ENCODE measurements at places on chromosomes 12 and 14. TPM values are rescaled to one million over a fixed set of nuclear protein-coding genes. Genes with fewer than 3 reads are reported as not detected.
A peak's percentile ranks its signal among the peaks of the same experiment; 100 is the strongest.

DNA sequence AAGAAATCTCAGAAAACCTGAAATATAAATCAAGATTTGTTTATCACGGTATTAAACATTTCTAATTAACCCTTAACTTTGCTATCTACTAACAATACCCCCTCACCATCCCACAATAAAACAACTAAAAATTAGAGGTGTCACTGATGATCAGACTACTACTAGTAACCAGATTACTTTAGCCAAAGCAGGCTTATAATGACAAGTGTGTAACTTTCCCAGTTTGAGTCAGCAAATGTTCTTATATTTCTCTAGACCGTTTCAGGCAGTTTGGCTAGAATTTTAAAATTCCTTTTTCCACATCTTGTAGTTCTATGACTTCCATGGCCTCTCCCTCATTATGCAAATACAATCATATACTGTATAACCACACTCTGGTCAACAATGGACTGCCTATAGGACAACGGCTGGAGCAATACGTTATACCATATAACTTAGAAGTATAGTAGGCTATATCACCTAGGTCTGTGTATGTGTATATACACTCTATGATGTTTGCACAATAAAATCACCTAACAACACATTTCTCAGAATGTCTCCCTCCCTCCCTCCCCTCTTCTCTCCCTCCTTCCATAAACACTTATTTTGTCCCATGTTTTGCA, 102.1 kb downstream of the DENND5B start:
- H3K27ac ChIP-seq = no peak overlapping the region
- no peaks in the 10 kb centered on the region for H3K36me3 ChIP-seq
- H3K27me3 ChIP-seq = peaks cover 9% of the 10 kb centered on the region
- DNase-seq = no peak
- H3K4me3 ChIP-seq = no peak overlapping the region
- no peaks in the 10 kb centered on the region for H3K4me1 ChIP-seq

GRCh38 chr14:65817011-65817410, 404.5 kb downstream of the FUT8 start:
- no peak overlapping the region for H3K27ac ChIP-seq
- no peaks in the 10 kb centered on the region for H3K27me3 ChIP-seq
- no peaks in the 10 kb centered on the region for H3K4me1 ChIP-seq
- H3K4me3 ChIP-seq = no peak overlapping the region

GRCh38 chr14:19974844-19975243, 547 bp upstream of the OR4K15 start:
- H3K4me1 ChIP-seq = no peaks in the 10 kb centered on the region
- peak; percentile 1 for DNase-seq

DNA sequence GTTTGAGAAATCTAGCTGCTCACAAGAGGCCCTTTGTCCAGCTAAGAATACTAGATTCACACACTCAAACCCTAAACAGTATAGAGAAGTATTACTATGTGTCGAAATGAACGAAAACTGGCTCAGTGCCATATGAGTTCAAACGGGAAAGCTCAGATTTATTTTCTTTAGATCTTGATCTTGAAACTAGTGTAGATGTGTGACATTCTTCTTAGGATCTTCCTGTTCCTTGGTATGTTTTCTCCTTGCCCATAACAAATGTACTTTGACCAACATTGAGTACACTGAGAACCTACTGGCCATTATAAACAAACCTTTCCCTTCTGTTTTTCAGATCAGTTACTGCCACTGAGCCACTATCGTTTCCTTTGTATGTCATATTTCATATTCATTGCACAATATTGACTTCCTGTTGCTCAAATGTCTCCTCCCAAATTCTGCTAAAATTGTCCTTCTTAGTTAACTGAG, 21.3 kb downstream of the MYBPC1 start:
- H3K27ac ChIP-seq = no peak overlapping the region
- H3K4me1 ChIP-seq = peaks cover 3% of the 10 kb centered on the region
- peaks cover 8% of the 10 kb centered on the region for H3K27me3 ChIP-seq
- no peak for DNase-seq

DNA sequence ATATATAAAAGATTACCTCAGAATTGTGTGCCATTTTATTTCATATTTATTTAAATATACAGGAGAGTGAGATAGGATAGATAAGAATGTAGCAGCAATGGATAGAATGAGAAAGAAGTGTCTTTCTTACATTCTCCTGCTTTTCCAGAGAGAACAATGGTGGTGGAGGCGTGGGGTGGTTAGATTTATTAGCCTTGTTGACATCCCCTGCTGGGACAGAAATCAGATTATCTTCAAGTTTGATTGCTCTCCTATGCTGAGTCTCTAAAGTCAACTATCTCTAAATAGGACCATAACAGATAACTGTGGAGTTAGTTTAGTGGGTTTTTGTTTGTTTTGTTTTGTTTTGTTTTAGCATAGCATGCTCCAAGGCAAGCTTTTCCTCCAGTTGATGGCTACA, 397.6 kb downstream of the LRFN5 start:
- H3K27ac ChIP-seq = no peak overlapping the region
- no peaks in the 10 kb centered on the region for H3K27me3 ChIP-seq
- no peaks in the 10 kb centered on the region for H3K36me3 ChIP-seq

DNA sequence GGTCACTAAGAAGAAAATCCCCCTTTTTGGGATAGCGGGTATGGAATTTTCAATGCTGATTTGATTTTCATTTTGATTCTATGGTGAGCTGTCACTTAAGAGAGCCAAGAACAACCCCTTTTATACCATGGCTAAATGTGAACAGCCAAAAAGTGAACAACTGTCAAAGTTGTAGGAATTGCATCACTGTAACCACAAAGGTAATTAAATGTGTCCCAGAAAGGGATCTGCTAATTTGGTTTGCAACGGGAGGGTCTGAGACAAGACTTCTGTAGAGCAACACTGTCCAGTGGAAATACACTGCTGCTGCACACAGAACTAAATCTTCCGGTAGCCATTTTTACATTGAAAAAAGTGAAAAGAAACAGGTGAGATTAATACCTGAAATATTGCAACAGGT, 14.6 kb downstream of the CHST11 start:
- H3K27ac ChIP-seq = no peak overlapping the region
- H3K4me1 ChIP-seq = peaks cover 52% of the 10 kb centered on the region
- no peak overlapping the region for H3K4me3 ChIP-seq
- no peaks in the 10 kb centered on the region for H3K27me3 ChIP-seq

The NFATC4 gene
- total RNA-seq = 3.7 TPM

The ACRBP gene
- total RNA-seq = 18.0 TPM
